ENCODE measurements at places on chromosomes 1 and 21.

DNA sequence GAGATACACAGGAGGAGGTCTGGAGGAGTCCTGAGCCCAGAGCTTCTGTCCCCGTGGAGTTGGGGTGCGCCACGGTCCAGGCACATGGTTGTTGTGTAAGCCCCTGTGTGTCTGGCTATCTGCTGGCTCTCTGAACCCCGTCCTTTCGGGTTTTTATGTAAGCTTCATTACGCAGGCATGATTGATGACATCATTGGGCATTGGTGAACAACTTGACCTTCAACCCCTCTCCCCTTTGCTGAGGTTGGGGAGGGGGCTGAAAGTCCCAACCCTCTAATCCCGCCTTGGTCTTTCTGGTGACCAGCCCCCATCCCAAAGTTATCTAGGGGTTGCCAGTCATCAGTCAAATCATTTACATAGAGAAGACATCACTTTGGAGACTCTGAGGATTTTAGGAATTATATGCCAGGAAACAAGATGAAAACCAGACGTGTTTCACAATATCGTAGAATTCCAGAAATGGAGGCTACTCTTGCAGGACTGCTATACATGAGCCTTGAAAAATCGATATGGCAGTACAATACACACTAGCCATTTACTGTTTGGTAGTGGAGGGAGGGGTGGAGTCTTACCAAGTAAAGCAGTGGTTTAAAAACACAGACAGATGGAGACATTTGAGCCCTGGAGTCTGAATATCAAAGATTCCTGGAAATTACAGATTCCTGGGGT, 69.8 kb upstream of the SCAF4 start:
- DNase-seq, result no peak

- DNase-seq, result no peak
Measured at GRCh38 chr1:27968692-27969091, 8.9 kb downstream of the XKR8 start.

DNA sequence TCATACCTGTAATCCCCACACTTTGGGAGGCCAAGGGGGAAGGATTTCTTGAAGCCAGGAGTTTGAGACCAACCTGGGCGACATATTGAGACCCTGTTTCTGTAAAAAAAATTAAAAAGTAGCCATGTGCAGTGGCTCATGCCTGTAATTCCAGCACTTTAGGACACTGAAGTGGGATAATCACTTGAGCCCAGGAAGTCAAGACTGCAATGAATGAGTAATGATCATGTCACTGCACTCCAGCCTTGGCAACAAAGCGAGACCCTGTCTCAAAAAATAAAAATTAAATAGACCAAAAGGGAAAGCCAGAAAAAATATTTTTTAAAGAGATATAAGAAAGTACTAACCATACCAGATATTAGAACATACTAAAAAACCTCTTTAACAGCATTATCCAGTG, 44.7 kb upstream of the LYPLAL1 start:
- DNase-seq, result no peak

DNA sequence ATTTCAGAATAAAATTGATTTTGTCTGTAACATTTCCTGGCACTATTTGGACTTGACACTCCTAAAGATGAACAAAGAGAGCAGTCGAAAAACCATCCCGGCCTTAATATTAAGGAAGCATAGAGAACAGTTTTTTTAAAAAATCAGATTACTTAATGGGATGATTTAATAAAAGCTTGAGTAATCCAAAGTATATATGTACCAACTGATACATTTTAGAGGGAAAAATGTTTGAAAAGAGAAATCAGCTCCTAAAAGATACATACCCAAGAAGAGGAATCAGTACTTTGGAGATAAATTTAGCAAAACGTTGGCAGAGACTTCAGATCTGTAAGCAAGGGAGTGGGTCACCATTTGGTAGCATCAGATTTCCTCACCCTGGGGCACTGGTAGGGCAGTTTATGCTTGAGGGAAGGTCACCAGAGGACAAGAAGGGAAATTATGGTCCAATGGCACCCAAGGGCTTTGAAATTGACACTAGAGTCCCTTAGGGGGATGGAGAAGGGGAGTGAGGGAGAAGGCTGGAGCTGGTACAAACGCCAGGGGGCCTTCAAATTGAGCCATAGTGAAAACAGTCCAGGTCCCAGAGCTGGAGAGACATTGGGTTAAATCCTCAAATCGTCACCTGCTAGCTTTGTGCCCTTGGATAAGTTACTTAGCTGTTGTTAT, 5.9 kb downstream of the SLAMF7 start:
- no peak for DNase-seq

- DNase-seq, result no peak
Measured at GRCh38 chr1:209587789-209588188, 4.3 kb downstream of the CAMK1G start.

DNA sequence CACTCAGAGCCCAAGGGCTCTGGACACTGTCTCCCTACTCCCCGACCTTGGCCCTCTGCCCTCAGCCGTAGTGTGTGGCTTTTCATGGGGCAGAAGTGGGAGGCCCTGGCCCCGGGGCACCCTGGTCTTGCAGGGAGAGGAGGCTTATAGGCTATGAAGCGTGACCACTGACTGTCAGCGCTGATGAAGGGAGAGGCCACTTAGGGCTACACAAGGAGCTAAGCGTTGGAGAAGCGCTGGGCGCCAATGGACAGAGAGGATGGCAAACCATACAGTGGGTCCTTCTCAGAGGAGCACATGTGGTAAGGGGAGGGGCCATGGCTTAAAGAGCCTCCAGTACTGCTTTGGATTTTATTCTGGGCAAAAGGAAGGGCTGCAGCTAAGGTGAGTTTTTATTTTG, 7.9 kb downstream of the CRABP2 start:
- no peak for DNase-seq

GRCh38 chr1:57341721-57342120, 82.1 kb downstream of the DAB1 start:
- DNase-seq, result no peak

DNA sequence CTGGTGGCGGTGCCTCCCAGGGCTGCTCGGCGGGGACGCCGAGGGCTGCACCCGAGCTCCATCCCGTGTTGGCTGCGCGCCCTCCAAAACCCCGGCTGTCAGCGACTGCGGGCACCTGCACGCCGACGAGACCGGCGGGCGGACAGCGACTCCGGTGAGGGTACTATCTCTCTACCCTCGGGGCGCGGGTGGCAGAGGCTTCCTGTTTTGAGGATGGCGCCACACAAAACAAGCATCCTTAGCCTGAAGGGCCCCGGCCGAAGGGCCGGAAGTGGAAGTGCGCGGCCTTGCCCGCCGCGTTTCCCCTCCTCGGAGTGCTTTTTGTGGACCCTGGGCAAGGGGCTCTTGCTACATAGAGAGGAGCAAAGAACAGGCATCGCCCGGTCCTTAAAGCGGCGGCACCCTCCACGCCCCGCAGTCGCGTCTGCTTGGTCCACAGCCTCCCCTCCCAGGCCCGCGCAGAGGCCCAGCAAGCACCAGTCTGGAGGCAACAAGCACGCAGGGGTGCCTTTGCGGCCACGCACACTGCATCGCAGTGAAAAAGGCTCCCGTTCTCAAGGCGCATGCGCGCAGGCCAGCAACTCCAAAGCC, 561 bp upstream of the COQ8A start:
- DNase-seq, result peak; percentile 74

DNA sequence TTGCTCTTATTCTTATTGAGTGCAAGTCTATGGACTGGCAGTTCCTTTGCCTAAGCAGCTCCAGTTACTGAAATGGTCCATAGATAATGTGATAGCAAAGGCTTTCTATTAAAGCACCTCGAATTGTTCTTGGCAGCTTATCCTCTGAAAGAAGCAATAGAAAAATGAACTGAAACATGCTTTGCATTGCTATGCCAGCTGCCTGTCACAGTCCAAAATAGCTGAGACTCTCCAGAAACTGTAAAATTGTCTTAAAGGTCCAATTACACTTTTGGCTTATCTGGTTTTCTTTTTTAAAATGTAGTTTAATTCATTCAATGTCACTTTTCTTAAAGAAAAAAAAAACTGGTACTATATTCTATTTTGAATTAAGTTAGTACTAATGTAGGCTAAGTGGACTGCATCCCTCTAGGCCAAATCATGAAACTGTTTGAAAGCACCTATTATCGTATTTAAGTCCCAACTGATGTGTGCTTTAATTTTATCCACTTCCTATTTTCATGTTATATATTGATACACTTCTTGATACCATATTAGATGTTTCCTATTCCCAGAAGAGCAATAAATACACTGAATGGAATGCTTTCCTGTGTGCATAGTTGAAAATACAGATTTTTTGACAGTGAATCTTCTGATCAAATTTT, 208.0 kb upstream of the DEPDC1 start:
- DNase-seq, result no peak

- no peak for DNase-seq
Measured at GRCh38 chr1:67652800-67653199, 32.2 kb upstream of the GADD45A start.

GRCh38 chr1:28091043-28091781, 2.8 kb upstream of the EYA3 start:
- peak; percentile 84 for DNase-seq

DNA sequence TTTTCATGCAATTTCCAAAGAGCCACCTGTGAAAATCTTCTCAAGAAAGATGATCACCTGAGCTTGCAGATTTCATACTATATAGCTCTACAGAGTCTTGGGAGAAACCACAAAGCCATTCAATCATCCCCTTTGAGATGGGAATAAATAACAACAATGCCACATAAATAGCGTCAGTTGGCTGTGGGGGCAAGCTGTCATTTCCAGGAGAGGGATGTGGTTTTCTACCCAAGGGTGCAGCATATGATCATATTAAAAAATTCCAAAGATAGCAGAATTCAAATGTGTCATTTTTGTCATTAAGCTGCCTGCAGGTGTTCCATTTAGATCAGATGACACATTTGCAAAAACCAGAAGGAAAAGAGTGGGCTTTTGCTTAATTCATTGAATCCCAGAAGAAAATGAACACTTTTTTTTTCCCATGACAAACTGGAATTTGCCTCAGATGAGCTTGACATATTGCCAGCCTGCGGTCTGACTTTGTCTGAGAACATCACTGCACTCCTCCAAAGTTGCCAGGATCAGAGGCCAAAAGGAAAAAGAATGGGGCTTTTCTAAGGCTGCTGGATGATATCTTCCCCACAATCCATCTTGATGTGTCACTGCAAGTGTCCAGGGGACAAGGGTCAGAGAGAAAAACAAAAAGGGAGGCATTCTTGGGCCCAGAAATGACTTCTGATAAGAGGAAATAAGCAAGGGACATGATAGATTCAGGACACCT, 314.1 kb upstream of the USP25 start:
- DNase-seq, result no peak

GRCh38 chr1:59062743-59063142, 234.2 kb upstream of the FGGY start:
- DNase-seq, result no peak

DNA sequence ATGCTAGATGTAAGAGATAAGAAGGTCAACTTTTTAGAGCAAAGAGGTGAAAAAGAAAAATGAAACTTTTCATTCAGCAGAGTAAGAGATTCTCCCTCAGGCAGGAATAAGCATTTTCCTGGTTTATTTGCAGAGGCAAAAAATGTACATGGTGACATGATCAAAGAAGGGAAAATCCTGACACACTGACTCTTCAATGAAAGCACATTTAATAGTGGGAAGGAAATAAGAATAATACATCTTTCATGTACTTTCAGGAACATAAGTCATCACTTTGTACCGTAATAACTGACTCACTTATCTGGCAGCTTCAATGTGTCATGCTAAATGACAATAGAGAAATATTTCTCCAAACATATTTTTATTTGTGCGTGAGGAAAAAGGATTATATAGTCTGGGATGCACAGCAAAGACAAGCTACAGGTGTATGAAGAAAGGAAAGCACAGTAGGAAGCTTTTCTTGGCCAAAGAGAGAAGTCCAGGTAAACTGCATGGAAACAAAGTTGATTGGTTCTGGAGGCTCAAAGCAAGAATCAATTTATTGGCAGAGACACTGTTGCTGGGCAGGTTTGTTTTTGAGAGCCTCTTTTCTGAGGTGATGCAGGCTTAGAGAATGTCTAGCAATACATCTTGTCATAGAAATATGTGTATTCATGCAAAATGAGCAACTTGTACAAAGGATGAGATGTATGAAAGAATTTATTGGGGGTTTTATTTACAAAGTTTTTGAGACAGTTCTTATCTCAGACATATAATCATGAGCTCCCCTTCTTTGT, 1409.0 kb downstream of the PLA2G4A start:
- no peak for DNase-seq

- DNase-seq, result no peak
Measured at GRCh38 chr1:201169971-201170532, 15.8 kb upstream of the TMEM9 start.

DNA sequence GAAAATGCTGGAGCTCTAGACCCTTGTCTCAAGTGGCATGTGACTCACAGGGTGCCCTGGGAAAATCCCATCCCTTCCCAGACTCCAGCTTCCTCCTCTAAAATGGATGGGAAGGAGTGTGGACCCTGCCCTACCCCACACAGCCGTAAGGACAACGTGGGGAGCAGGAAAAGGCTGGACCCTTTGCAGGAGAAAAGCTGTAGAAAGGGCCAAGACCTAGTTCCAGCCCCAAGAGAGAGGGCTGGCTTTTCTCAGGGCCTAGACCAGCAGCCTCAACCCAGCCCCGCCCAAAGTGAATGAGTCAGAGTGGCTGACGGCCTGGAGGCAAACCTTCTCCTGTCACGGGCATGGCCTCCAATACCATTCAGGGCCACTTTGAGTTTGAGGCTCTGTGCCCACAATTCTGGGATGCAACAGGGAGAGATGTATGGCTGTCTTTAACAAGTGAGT, 1.1 kb downstream of the LAMB3 start:
- DNase-seq, result peak; percentile 49

DNA sequence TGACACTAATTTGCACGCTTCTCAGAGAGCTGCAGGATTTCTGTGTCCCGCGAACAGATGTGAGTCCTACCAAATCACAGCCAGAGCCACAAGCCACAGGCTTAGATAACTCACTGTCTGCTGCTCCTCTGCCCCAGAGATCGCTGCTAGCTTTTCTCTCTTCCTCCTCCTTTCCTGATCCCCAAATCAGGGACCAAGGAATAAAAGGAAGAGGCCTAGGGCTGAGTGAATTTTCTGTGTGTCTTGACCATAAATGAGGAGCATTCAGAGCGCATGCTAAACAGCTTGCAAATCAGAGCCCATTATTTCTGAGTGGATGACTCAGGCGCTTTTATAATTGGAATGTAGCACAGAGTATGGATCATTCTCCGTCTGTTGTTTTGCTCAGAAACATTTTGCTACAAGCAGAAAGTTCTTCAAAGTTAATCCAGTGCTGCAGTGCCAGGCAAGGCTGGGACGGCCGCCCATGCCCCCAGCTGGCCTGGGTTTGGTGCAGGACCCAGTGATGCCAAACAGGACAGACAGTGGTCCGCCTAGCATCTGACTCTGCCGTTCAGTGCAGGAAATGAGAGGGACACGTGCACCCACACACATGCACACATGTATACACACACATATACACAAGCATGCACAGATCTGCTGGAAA, 38.2 kb downstream of the KCNAB2 start:
- DNase-seq, result no peak

GRCh38 chr1:197413564-197413963, 145.5 kb downstream of the CRB1 start:
- DNase-seq, result no peak

Data from CD4-positive, alpha-beta T cell treated with Interleukin-17A for 1 hour (primary cell).